ENCODE measurements at places on chromosomes 2 and 18.

- DNase-seq = no peak
Measured at GRCh38 chr2:235896061-235896460, 272.1 kb downstream of the GBX2 start.

- DNase-seq = no peak
Measured at GRCh38 chr2:86632672-86633071, 9.0 kb upstream of the RNF103 start.

- DNase-seq = no peak
Measured at GRCh38 chr18:2997846-2998564, 14.9 kb downstream of the LPIN2 start.

DNA sequence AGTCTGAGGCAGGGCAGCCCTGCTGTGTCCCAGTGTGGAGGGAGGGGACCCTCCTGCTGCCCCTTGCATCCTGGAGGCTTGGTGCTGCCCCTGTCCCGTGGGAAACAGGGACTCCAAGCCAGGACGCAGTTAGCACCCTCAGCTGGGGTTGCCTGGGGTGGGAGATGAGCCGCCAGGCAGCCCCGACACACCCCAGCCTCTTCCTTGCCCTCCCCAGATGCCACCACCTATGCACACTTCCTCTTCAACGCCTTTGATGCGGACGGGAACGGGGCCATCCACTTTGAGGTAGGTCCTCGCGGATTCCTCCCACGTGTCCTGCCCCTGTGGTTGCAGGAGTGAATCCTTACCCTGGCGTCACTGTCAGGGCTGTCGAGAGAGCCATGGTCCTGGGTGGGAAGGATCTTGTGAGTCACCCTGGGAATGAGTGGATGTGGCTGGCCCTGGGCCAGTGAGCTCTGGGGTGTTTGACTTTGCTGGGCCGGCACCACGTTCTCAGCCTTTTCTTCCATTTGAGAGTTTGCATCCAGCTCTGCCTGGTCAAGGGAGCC is 27.5 kb upstream of the FAHD2A start:
- DNase-seq = no peak

- no peak for DNase-seq
Measured at GRCh38 chr2:137893145-137893544, 71.1 kb upstream of the HNMT start.

GRCh38 chr2:28347596-28347995 is 45.1 kb upstream of the FOSL2 start:
- no peak for DNase-seq

DNA sequence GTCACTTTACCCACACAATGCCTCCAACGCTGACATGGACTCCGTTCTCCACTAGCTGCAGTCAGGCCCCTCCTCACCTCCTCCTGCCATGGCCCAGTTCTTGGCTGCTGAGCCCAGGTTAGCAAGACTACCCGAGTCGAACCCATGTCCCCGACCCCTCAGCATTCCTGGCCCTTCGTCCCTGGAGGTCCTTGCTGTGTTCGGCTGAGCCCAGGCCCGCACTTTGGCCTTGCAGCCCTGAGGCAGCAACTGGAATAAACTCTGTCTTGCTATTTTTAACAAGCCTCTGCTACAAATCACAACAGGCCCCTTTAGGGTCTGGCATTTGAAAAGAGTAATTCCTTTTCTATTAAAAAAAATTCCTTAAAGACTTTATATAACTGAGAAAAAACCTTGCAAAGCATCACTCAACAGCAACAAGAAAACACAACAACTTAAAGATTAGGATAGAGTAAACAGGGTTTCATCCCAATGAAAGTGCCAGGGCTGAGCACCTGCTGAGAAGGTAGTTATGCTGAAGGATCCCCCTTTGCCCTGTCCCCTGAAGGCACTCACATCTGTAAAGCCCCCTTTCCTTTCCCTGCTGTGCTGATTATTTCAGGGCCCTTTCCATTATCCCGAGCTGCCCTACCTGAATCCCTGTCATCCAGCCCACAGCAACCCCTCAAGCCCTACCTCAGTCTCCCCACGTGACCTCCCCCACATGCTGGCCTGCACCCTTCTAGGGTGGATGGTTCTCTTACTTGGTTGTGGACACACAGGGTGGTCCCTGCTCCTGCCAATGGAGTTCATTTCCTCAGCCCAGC is 120.0 kb upstream of the SNTG2 start:
- DNase-seq = no peak

GRCh38 chr2:32235315-32235714 is 29.4 kb downstream of the NLRC4 start:
- DNase-seq = no peak

- no peak for DNase-seq
Measured at GRCh38 chr2:237530472-237531433, 35.6 kb upstream of the PRLH start.

- DNase-seq = no peak
Measured at GRCh38 chr18:6009756-6010155, 114.4 kb upstream of the TMEM200C start.

DNA sequence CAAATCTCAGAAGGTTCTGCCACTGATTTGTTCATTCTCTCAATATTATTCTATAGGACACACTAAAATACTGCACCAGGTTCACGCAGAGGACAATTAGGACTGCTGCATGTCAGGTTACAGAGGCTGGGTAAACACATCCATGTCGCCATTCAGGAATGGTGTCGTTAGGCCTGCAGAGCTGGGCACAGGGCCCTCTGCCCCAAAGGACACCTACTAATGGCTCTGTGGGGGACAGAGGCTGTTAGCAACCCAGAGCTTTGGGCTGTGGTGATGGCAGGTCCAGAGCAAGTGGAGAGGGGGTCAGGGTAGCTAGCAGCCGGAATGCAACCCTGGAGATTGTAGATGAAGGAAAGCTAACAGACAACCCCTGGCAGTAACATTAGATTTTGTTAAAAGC is 115.9 kb downstream of the TTC32 start:
- DNase-seq = no peak

- no peak for DNase-seq
Measured at GRCh38 chr2:234146087-234146826, 95.8 kb downstream of the SPP2 start.

DNA sequence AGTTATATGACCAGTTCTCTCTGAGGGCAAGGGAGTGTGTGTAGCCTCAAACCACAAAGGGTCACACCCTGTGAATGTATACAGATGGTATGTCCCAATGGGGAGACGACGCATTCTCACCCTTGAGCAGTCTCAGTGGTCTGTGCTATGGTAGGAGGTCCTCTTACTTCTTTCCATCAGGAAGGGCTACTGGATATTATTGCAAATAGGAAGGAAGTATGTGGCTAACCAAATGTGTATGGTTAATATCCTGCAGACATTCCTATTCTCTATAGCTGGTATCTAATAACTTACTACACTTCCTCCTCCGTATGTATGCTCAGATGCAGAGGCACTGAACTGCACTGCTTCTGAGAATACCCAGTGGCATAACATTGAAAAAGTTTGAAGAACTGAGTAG is 306.7 kb upstream of the CCDC68 start:
- no peak for DNase-seq

DNA sequence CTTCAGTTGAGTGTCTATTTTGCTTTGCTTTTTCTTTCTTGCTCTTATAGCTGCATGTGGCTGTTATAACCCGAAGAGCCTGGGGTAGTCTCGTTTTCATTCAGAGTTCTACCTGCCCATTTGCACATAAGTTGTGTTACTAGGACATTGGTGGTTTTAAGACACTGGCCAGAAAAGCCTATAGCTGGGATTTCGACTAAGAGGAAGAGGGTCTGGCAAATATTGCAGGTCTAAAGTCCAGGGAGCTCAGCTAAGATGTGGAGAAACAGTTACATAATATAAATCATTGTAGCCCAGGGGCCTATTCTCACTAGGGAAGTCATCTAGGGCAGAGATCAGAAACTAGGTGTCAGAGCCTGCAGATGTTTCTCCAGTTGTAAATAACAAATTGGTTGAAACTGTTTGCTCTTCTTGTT is 120.8 kb downstream of the BABAM2 start:
- no peak for DNase-seq

- no peak for DNase-seq
Measured at GRCh38 chr18:32446780-32447179, 23.9 kb downstream of the GAREM1 start.

- no peak for DNase-seq
Measured at GRCh38 chr18:41917181-41917580, 37.9 kb upstream of the PIK3C3 start.

GRCh38 chr2:157971702-157972101 is 95.6 kb upstream of the ACVR1 start:
- DNase-seq = no peak

DNA sequence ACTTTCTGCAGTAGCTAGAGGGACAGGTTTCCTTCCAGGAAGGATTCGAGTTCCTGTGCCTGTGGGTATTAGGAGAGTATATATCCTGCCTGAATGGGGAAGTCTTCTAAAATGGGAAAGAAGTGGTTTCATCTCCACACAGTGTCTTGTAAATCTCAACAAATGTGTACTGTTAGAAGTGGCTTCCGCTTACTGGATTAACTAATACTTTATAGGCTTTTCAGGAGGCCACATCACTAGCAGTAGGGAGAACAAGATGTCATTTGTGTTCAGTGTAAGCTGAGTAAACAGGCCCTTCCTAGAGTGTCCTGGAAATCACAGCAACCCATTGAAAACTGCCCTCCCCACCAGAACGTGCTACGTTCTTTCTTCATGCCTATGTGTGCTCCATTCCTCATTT is 12.5 kb upstream of the POLR1B start:
- DNase-seq = no peak

DNA sequence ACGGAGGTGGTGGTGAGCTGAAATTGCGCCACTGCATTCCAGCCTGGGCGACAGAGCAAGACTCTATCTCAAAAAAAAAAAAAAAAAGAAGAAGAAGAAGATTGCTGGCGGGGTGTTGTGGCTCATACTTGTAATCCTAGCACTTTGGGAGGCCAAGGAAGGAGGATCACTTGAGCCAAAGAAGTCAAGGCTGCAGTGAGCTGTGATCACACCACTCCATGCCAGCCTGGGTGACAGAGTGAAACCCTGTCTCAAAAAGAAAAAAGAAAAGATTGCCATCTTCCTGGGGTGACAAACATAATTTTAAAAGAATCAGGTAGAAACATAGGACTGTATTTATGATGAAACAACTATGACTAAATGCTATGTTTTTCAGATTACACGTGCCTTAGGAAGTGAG is 55.1 kb upstream of the EML4 start:
- DNase-seq = no peak

GRCh38 chr2:17375262-17375661 is 143.0 kb downstream of the RAD51AP2 start:
- DNase-seq = no peak

GRCh38 chr2:144479138-144479537 is 40.8 kb downstream of the ZEB2 start:
- DNase-seq = no peak

- DNase-seq = no peak
Measured at GRCh38 chr18:57188851-57189557, 42.1 kb downstream of the BOD1L2 start.

DNA sequence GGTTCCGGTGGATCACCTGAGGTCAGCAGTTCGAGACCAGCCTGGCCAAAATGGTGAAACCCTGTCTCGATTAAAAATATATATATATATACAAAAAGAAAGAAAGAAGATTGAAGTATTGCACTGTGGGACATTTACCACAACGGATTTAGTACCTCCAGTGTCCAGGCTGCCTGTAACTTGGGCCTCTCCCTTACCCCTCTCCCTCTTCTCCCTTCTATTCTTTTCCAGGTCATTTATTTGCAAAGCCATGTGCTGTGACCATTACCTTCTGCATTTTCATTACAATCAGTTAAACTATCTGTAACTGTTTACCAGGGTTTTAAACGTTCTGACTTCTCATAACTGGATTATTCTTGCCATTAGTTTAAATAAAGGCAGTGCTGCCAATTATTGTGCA is 400.9 kb upstream of the ZNF804A start:
- DNase-seq = no peak

DNA sequence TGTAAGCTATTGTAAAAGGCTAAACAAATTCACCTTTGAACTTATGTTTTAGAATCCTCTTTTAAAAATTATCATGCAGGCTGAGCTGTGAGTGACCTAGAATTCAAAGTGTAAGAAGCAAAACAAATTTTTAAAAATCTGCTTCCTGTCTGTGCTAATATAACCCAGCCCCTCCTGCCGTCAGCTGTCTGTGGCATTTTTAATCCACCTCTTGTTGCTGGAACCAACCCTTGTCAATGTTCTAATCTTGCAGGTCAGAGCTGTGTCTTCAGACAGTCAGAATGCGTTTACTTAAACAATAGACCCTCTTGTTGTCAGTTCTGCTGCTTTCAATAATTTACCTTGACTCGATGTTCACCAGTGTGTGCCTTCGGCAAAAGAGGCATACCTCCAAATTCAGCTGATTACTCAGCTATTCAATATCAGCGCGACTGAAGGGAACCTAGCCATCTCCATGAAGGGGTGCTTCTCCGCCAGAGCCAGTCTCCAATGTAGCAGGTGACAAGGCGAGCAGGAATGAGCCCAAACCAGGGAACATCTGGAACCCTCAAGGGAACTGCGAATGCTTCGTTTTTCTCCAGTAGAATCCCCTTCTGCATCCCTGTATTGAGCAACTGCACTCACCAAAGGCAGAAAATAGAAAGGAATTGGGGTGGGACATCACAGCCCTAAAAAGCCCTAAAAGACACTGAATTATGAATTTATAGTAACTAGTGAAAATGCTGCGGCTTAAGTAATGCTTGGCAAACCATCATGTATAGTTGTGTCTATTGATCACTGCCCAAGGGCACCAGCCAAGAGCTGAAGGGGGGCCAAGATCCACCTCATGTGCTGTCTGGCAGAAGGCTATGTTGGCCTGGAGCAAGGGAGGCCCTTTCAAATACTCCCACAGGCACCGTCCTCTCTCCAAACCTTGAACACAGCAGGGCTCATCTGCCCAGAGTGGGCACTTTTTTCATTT is 62.5 kb downstream of the LYPD6B start:
- DNase-seq = no peak

GRCh38 chr2:85593023-85593422 is 2.5 kb upstream of the RNF181 start:
- no peak for DNase-seq

DNA sequence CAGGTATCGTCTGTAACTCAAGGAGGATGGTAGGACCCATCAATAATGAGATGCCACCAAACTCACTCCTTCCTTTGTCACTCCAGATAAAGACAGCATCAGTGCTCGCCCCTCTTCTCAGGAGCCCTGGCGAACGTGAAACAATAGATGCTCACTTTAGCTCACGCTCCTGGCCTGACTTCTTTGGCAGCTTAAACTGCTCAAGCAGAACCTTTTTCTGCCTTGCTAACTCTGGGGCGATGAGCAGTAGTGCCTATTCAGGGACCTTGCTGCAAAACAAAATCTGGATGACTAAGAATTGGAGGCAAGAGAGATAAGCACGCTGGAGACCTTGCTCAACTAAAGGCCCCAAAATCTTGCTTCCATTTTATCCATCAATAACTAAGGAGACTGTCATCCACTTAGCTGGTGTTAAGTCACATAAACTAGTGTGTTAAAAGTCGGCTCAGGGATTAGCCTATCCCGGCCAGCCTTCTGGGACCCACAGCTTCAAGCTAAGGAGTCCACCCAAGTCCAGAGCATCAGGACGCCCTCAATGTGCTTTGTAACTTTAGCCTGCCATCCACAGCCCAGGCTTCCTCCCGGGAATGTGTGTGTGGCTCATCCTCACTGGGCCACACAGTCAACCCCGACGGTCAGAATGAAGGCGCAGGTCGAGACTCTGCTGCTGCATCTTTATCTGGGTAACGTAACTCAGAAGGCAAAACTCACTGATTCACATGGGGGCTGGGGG is 38.9 kb downstream of the ZNF516 start:
- DNase-seq = no peak

- DNase-seq = no peak
Measured at GRCh38 chr2:172545408-172546075, 10.3 kb upstream of the PDK1 start.
